ENCODE measurements at places on chromosomes 7 and 10.

DNA sequence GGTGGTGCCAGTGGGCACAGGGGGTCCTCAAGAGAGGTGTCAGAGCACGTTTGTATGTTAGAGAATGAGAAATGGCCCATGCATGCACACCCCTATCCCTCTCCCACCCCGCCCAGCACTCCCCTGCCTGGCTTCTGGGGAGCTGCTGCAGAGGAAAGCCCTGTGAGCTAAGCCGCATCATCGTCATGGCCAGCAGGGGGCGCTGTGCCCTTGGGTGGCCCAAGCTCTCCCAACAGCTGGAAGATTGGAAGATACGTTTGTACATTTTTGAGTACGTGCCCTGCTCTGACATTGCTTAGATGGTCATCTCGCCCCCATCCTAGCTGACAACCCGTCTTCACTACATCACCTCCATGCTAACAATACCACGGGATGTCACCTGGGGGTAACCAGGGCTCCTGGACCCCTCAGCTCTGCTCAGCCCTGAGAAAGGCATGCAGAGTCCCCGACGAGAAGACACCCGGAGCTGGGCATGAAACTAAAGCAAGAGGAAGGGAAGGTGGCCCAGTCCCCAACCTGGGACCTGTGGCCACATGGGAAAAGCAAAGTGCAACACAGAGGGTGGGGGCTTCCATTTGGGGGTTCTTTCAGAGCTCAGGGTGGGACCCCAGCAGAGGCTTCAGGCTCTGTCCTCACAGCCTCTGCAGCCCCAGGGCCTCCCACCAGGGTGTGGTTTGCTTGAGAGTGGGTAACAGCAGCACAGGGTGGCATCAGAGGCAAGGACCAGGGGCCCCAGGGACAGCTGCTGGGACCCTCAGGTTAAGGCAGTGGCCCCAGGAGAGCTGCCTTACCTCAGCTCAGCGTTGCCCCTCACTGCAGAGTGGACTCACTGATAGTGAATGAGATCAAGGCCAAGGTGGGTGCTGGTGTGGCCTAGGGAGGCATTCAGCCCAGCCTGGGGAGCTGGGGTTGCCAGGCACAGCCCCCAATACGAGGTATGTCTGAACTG lies 136.6 kb downstream of the PTPN20 start:
- DNase-seq = peak; percentile 66

GRCh38 chr7:6161463-6162330 lies 110.7 kb downstream of the CYTH3 start:
- DNase-seq = no peak

- DNase-seq = no peak
Measured at GRCh38 chr7:77783545-77783944, 14.7 kb downstream of the TMEM60 start.

GRCh38 chr10:24115403-24115802 lies 93.5 kb upstream of the KIAA1217 start:
- DNase-seq = no peak

GRCh38 chr7:22675421-22675820 lies 51.6 kb upstream of the IL6 start:
- no peak for DNase-seq

GRCh38 chr10:27819781-27820531 lies 74.3 kb upstream of the MKX start:
- DNase-seq = no peak

- no peak for DNase-seq
Measured at GRCh38 chr10:24706479-24707118, 17.1 kb downstream of the ARHGAP21 start.
